Small intestine (tissue), 16 donors: ENCODE measurements at places on chromosomes 13 and 19.

GRCh38 chr13:32713397-32713796, 127.1 kb downstream of the PDS5B start:
- DNase-seq, result no peak

DNA sequence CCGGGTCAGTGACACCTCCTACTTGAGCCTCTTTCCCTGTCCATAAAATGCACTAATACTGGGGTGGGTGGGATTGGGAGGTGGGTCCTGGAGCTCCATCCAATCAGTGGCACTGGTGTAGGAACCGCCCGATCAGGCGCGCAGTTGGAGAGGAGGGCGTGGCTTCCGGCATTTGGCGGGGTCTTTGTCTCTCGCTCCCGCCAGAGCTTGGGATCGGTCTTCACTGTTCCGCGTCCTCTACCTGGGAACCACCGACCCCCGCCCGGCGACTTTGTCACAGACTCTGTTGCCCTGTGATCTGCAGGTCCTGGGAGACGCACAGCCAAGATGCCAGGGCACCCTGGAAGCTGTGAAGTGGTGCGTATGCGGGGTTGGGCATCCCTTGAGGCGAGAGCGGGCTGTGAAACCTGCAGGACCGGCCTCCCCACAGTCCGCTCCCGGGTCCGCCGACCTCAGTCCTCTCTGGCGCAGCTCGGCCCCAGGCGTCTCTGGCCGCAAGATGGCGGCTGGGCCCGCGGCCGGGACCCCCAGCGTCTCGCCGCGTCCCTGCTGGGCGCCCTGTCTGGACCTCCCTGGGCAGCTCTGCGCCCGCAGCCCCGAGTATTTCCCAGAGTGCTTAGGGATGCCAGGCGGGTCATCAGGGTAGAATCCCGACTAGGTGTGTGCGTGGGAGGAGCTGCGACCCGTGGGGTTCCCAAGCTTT, 41.6 kb upstream of the ZNF730 start:
- DNase-seq, result peak; percentile 88

- no peak for DNase-seq
Observed at GRCh38 chr19:29491995-29492577, 33.7 kb upstream of the VSTM2B start.

DNA sequence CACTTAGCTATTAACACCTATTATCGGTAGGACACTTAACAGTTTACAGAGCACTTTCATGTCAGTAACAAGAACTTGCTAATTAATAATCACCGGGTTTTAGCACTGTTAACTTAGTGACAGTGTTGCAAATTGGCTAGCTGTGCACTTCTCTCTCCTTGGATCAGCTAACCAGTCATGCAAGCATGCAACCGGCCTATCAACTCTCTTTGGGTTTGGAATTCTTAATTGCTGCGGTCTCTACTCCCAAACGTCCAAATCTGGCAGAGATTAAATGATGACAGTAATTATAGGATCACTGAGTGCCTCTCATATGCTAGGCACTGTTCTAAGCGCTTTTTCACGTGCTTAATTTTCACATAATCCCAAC, 1.2 kb downstream of the EPS15L1 start:
- no peak for DNase-seq

- DNase-seq, result no peak
Observed at GRCh38 chr13:113040597-113041292, 64.8 kb upstream of the F7 start.

GRCh38 chr19:29860492-29860891, 48.7 kb downstream of the CCNE1 start:
- DNase-seq, result no peak

- DNase-seq, result no peak
Observed at GRCh38 chr19:58034477-58034793, 610 bp downstream of the ZSCAN1 start.

GRCh38 chr13:59638404-59638803, 525.3 kb downstream of the DIAPH3 start:
- DNase-seq, result no peak

DNA sequence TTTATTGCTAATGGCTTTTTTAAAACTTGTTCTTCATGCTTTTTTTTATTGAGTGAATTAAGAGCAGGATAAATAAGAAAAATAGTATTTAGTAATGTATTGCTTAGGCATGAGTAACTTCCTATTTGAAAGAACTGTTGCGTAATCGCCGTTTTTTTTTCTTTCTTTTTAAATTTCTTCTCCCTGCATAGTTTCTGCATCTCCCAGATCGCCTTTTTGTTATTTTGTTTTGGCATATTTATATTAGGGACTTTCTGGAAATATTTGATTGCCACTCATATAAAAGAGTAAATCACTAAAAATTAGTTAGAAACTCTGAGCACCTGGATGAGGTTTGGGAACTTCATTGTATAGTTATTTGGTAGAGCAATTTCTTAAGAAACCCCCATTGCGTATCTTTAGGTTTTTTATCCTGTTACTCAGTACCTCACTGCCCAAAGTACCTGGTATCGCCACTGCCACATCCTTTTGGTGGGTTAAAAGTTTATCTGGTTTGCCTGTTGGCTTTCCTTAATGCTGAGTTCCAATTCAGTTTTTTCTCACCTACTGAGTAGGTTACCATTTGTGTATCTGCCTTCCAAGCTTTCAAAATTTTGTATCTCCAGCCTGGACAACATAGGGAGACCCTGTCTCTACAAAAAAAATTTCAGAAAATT, 36.2 kb upstream of the LPAR6 start:
- DNase-seq, result no peak

DNA sequence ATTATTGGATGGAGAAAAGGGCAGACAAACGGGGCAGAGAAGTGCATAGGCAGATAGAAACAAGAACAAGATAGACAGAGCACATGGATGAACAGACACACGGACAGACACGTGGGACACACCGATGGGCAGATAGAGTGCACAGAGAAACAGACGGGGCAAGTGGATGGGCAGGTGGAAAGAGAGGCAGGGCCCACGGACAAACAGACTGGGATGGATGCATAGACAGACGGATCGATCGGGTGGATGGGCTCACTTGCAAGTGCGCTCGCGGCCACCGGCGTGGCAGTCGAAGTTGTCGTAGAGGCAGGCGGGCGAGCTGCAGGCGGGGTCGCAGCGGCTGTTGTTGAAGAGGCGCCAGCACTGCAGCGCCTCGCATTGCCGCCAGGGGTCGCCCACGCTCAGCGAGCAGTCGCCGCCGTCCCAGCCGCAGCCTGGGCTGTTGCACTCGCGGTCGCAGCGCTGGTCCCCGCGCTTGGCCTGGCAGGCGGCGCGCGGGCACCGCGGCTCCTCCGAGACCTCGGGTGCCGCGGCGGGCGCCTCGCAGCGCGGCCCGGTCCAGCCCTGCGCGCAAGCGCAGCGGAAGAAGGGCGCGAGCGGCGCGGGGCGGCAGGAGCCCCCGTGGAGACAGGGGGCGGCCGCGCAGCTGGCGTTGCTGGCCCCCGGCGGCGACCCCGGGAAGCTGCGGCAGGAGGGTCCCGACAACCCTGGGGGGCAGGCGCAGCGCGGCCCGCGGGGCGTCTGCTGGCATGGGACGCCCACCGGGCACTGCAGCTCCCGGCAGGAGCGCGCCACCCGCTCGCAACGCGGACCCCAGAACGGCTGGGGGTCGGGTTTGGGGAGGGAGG, 23.3 kb downstream of the NOTCH3 start:
- peak; percentile 92 for DNase-seq

DNA sequence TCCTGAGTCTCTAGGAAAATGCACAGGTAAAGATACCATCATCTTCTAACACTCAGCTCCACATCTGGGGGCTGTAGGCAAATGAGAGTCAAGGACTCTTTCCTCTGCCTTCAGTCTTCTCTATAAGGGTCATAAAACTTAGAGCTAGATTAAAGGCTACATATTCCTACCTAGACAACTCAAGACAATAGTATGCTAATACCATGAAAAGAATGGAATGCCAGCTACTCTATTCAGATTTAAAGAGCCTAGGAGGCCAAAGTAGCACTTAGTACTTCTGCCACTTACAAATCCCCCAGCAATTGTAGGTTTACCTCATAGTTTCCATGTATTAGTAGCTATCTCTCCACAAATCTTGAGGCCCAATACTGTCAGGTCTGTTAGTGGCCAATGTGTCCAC, 453.0 kb downstream of the SLITRK5 start:
- no peak for DNase-seq
